ENCODE measurements at places on chromosomes 5 and 9. TPM values are rescaled to one million over a fixed set of nuclear protein-coding genes. Genes with fewer than 3 reads are reported as not detected.

Gene C1QTNF3
- not detected for total RNA-seq

Gene CARD9
- 1.5 TPM for total RNA-seq

Gene F12
- 22.9 TPM for total RNA-seq

Gene PCDHB11
- 0.11 TPM for total RNA-seq

Gene SCGB3A2
- total RNA-seq: not detected

Data from A549 treated with GW870086 at 1 μM for 4 hours (cell line).